ENCODE measurements at places on chromosomes 1 and 21.

- DNase-seq = peak; percentile 25
Measured at GRCh38 chr1:196684476-196684875, 32.6 kb downstream of the CFH start.

GRCh38 chr1:25676488-25676887 is 59.9 kb downstream of the MAN1C1 start:
- DNase-seq = no peak

GRCh38 chr1:20233394-20233793 is 47.1 kb upstream of the PLA2G2C start:
- DNase-seq = peak; percentile 68

GRCh38 chr1:175385316-175385715 is 192.7 kb upstream of the KIAA0040 start:
- no peak for DNase-seq

GRCh38 chr1:223045164-223045957 is 97.7 kb downstream of the TLR5 start:
- DNase-seq = no peak

DNA sequence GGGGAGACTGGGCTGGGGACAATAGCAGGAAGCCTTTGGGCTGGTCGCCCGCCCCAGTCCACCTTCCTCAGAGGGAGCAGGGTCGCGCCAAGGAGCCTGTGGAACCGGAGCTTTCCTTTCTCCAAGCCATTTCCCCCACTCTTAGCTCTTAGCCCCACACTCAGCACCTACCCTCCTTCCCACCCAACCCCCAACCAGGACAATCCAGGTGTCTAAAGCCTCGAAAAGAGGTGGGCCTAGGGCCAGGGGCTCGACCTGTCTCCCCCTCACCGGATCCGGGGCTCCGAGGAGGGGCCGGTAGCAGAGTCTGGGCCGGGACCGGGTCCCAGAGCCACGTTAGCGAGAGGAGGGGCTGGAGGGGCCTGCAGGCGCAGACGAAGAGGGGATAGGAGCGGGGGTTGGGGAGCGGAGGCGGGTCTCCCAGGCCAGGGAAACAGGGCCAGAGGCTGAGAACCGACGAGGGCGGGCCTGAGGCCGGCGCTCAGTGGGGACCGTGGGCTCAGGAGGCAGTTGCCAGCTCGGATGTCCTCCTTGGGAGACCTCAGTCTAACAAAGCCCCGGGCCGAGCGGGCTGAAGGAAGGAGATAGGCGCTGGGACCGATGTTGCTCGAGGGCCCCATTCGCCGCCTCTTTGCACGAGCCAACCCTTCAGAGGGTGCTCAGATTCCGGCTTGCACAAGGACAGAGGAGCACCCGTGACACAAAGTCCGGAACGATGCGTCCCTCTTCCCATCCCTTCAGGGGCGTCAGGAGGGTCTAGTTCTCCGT is 943 bp downstream of the SEMA6C start:
- DNase-seq = peak; percentile 70

- DNase-seq = no peak
Measured at GRCh38 chr1:171595324-171595723, 26.7 kb upstream of the MYOCOS start.

DNA sequence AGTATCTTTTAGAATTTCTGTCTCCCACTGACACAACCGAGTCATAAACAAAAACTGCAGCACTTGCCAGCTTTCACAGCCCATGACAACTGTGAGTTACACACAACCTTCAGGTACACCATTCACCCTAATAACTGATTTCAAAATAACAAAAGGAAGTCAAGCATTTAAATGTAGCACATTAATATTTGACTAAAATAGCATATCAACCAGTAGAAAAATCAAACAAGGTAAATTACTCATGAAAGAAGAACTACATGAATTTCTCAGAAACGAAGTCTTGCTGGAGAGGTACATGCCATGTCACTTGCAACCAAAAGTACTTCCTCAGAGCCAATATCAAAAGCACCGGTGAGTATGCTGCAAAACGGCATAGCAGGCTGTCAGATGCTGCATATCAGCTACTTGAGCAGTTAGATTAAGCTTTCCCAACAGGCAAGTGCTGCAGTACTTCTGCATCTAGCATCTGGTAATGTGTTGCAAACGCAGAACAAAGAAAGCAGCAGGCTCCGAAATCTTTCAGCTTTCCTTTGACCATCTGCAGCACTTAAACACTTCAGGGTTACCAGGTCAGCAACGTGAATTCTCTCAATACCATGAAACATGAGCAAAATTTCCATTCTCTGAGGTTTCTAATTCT is 223.2 kb downstream of the SMYD3 start:
- DNase-seq = peak; percentile 42

- DNase-seq = peak; percentile 51
Measured at GRCh38 chr1:54474310-54475251, 68.4 kb upstream of the SSBP3 start.

All from hematopoietic multipotent progenitor cell treated with erythropoietin and hydrocortisone succinate and interleukin-3 and kit ligand, for 6 days (in vitro differentiated cells).